Foreskin fibroblast (primary cell): ENCODE measurements at places on chromosomes 6 and 20.
A peak's percentile ranks its signal among the peaks of the same experiment; 100 is the strongest.

DNA sequence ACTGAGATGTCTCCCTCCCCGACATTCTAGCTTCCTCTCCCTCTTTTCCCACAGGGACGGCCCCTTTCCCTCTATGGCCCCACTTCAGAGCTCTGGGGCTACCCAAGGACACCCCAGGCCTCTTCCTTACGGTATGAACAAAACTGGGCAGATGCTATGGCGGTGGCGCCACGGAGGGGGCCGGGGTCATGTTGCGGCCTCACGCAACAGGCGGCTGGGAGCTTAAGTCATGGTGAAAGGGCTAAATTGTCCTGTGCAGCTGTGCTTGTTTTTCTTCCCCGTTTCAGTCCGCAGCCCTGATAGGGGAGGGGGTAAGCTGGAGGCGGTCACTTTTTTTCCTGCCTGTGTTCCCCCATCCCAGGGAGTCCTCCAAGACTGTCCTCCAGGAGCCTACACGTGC is 17.6 kb upstream of the KIAA1755 start:
- no peak for DNase-seq

DNA sequence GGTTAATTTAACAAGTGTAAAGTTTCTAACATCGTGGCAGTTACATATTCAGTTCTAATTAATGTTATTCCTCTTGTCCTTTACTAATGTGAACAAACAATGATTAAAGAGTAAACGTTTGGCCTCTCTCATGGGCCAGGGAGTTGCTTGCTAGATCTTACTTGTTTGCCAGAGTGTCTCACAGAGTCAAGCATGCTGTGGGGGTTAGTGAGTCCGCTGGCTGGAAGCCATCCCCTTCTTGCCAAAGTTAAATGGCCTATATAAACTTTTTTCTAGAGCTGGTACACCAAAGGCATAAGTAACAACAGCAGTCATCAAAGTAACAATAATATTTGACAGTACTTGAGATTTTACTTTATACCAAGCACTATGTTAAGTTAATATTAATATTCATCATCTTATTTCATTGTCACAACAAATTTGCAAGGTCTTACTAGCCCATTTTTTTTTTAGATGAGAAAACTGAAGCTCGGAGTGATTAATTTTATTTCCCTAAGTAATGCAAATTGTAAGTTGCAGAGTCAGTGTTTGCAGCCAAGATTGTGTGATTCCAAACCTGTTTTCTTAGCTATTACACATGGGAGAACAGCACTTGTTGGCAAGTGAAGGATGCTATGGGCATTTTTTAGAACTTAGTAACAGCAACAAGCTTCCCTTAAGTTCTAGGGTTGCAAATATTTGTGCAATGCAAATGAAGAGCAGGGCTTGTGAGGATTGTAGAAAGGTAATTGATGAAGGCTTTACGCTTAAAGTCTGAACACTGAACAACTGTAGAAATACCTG is 224.5 kb downstream of the RFPL4B start:
- peak; percentile 47 for DNase-seq

DNA sequence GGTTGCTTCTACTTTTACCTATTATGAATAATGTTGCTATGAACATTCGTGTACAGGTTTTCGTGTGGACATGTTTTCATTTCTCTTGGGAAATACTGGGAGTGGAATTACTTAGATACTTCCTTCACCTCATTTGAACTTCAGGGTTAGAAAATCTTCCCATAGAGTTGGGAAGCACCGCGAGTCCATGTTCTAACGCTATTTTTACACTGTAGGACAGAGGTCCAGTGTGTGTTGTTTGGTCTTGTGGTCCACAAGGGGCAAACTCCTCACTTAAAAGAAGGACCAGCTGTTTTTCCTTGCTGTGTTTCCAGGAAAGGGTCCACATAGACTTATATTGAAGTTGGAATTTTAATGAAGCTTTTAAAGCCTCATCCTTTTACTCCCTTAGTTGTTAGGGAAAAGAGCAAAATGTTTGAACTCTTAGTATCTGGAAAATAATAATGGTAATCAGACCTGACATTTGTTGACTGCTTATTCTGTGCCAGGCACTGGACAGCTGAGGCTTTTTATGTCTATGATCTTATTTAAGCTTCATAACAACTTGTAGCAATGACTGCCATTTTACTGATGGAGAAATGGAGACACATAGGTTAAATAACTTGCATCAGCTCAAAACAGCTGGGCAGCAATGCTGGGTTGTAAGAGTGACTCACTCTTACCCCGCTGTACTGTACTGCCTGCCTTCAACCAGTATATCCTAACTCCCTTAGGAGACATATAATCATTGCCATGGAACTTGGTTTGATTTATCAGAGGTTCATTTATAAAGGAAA is 52.0 kb downstream of the CDC5L start:
- DNase-seq = peak; percentile 59

- no peak for DNase-seq
These were observed 125.4 kb downstream of the ADGRB3 start for GRCh38 chr6:68760485-68760884.

- DNase-seq = no peak
These were observed 244.3 kb upstream of the ASCC3 start for GRCh38 chr6:101125380-101125971.

GRCh38 chr6:148464319-148465010 is 121.8 kb downstream of the SASH1 start:
- DNase-seq = peak; percentile 87
